ENCODE measurements at places on chromosomes 4 and X.
A peak's percentile ranks its signal among the peaks of the same experiment; 100 is the strongest.

- no peak for DNase-seq
These were observed 8.2 kb downstream of the VAMP7 start for GRCh38 chrX:155889328-155889727.

DNA sequence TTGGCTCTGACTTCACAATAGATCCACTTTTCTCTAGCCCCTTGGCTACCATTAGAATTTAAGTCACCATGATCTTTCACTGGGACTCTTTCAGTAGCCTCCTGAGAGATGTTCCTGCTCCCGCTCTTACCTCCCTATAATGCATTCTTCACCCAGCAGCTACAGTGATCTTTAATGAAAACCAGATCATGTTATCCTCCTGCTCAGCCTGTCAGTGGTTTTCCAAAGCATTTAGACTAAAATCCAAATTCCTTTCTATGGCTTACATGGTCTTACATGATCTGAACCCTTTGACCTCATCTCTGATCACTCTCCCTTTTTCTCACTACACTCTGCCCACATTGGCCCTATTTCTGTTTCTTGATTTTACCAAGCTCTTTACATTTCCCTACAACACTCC lies 18.3 kb upstream of the RPS6KA3 start:
- no peak for DNase-seq

DNA sequence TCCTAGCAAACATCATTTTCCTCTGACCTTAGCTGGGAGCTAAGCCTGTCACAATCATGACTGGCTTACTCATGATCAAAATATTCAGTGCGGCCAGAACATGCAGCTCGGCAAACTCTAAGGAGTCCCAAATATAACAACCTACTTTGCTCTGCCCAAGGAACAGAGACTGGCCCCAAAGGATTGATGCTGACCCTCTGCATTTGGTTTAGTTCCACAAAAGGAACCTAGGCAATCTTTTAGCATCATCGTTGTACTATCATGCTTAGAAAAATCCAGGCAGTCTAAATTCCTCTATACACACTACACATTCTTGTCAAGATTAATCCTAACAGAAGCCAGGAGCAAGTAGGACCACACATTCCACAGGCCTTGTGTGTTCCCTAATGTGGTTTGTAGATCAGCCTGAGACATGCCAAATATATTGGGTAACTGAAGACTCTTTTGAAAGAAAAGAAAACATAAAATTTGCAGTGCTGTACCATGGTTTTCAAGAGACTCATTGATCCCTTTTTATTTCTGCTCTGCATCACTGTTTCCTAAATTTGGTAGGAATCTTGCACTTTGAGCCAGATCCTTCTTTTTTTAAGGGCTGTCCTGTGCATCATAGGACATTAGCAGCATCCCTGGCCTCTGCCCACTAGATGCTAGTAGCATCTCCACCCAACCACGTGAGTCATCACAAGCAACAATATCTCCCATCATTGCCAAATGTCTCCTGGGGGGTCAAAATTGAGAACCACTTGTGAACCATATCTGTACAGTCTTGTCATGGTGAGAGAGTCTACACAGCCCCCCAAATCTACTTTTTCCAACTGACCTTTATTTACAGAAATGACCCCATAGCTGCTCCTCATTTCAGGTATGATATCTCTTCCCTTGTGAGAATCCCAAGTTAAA lies 17.6 kb upstream of the CC2D2A start:
- DNase-seq, result peak; percentile 26

GRCh38 chr4:182126603-182127002 lies 116.6 kb upstream of the TENM3 start:
- no peak for DNase-seq

GRCh38 chr4:75630937-75631329 lies 605 bp upstream of the CDKL2 start:
- no peak for DNase-seq

GRCh38 chr4:153834901-153835300 lies 46.0 kb upstream of the SFRP2 start:
- no peak for DNase-seq

Data from H54 (cell line).